ENCODE measurements at places on chromosomes 11 and 22. TPM values are rescaled to one million over a fixed set of nuclear protein-coding genes. Genes with fewer than 3 reads are reported as not detected.

DNA sequence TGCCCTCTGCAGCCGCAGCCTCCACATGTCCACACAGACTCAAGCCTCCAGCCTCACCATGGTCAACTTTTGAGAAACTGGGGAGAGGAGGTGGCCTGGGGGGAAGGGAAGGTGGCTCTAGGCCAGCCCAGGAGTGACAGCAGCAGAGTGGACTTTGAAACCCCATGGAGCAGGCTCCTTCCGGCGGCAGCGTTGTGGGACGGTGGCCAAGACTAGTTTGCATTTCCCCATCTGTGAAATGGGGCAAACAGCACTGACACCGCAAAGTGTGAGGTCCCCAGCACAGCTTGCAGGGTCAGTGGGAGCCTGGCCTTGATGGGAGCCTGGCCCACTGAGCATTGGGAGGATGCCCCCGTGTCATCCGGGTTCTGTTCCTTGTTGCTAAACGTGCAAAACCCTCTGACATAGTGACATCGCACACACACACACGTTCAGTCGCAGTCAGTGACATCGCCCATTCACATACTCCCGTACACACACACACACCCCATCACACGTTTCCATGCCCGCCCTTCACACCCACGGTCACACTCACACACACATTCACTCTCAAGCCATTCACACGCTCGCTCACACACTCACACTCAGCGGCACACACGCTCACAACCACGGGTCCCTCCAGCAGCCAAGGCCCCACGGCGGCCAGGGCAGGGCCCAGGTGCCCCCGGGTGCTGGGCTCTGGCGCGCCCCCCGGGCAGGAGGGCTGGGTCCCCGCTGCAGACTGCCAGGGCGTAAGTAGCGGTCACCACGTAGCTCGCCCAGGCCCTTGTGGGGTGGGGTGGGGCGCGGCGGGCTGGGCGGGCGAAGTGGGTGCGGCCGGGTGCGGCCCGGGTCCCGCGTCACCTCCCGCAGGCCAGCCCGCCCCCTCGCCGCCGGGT, 585 bp downstream of the CYB5R3 start:
- no peak for DNase-seq

DNA sequence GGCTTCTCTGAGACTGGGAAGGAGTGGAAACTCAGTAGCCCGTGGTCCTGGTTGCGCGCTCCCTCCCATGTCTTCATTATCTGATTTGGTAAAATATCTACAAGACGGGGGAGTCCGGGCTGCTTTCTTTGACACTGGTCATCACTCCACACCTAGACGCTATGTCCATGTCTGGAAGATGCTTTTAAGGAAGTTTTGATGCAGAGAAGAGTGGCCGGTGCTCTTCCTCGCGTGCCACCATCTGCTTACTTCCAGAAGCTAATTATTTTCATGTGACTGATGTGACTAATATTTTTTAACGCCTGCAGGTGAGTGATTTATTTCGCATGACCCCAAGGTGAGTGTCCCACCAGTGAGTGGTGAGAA, 339 bp upstream of the TRIM21 start:
- DNase-seq, result no peak

GRCh38 chr22:19530751-19531150, 6.5 kb upstream of the CLDN5 start:
- no peak for DNase-seq

The MS4A6E gene
- not detected for total RNA-seq

The CABP7 gene
- total RNA-seq, result 1.7 TPM
